ENCODE measurements at places on chromosomes 6 and 20.

GRCh38 chr6:37306624-37307222 is 47.1 kb upstream of the RNF8 start:
- no peak for DNase-seq

- no peak for DNase-seq
Observed at GRCh38 chr20:58179083-58179431, 49.4 kb downstream of the ANKRD60 start.

GRCh38 chr6:41602422-41602743 is 35.9 kb upstream of the MDFI start:
- DNase-seq = no peak

DNA sequence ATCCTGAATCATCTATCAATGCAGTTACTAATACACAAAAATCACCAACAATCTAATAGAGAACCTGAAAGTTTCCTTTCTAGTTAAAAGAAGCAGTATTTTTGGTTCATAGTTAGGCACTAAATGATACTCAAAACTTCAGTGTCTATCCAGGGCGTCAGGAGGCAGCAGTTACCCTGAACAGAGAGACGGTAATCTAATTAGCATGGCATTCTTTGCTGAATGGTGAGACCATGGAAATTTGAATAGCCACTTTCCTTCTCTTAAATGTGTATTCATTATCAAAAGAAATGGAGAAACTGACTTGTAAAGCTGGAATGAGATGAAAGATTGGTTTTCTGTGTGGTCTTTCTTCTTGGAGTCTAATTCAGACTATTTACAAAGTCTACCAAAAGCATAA is 146.6 kb upstream of the BMP5 start:
- no peak for DNase-seq

DNA sequence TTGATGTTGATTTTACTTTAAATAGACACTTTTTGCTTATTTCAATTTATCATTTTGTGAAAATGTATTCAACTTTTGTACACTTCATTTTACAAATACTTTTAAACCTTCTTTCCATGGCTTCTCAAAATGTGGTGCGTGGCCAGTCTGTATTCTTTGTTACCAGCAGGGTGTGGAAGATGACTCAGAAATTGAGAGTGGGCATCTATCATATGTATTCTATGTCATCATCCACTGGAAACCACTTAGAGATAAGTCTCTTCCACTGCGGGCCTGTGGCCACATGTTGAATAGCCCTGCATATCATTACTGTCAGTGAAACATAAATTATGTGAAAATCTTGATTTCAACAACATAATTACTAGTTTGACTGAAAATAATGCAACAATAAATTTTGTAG is 52.6 kb upstream of the MC3R start:
- no peak for DNase-seq

DNA sequence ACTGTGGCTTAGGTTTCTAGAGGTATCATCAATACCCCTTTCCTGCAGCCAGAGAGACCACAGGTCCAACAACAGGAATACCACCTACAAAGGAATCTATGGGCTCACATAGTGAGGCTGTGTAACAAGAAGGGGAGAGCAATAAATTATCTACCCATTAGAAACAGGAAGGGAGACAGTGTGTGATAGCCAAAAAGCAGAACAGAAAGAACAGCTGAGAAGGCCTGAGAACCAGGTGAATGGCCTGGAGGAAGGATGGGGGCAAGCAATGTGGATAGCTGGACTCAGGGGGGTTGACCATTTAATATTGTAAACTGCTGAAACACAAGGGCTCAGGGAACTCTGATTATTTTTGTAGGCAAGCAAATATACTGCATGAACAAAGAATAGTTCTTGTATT is 628.2 kb downstream of the COL12A1 start:
- no peak for DNase-seq

GRCh38 chr6:20691185-20691584 is 156.9 kb downstream of the CDKAL1 start:
- DNase-seq = no peak

DNA sequence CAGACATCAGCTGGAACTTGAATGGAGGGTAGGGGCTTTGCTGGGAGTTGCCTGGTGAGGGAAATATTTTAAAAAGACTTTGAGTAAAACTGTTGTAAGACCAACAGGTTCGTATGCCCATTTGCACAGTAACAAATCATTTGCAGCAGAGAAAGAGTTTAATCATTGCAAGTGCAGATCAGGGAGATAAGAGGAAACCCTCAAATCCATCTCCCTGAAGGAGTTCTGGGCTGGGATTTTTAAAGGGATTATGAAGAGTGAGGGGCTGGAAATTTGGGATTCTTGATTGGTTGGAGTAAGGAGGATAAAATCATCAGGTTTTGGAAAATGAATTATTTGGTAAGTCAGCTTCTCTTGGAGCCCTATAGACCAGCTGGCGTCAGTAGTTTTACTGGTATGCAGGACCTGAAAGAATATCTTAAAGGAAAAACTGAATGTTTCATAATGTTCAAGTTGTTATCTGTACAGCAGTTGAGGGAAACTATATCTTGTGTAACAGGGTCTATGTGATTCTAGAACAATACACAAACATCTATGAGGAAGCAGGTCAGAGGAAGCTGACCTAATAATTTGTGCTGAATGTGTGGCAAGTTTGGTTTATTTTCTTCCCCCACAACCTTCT is 295.5 kb downstream of the PLCB1 start:
- no peak for DNase-seq

- DNase-seq = no peak
Observed at GRCh38 chr6:139447656-139447975, 73.2 kb upstream of the CITED2 start.
